ENCODE measurements at places on chromosomes 5 and 9.

DNA sequence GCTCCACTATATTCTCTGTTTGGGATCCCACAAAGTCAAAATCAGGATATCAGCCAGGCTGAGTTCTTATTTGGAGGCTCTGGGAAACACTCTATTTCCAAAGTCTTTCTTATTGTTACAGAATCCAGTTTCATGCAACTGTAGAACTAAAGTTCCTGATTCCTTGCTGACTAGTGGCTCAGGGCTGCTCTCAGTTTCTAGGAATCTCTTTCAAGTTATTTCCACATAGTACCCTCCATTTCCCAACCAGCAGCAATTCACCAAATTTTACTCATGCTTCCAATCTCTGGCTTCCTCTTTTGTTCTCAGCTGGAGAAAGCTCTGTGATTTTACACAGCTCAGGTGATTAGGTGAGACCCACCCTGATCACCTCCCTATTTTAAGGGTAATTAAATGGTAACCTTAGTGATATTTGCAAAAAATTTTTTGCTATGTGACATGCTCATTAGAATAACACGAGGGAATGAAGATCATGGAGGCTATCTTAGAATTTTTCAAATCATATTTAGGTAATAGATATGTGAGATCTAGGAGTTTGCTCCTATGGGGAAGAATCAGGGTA, 794.9 kb upstream of the ARRDC3 start:
- DNase-seq, result no peak

GRCh38 chr5:170067152-170067551, 38.5 kb upstream of the FOXI1 start:
- no peak for DNase-seq

GRCh38 chr5:149492781-149493180, 58.5 kb downstream of the CSNK1A1 start:
- no peak for DNase-seq

GRCh38 chr9:17294822-17295624, 160.2 kb downstream of the CNTLN start:
- no peak for DNase-seq

- no peak for DNase-seq
Measured at GRCh38 chr9:129999141-129999510, 43.9 kb downstream of the FNBP1 start.

DNA sequence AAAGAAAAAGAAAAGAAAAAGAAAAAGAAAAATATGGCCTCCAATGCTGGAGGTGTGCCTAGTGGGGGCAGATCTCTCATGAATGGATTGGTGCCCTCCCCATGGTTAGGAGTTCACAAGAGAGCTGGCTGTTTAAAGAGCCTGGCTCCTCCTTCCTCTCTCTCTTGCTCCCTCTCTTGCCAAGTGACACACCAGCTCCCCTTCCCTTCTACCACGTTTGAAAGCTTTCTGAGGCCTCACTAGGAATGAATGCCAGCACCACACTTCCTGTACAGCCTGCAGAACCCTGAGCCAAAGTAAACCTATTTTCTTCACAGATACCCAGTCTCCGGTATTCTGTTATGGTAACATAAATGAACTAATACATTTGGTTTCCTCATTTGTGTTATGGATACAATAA, 14.4 kb upstream of the GALNT10 start:
- no peak for DNase-seq

GRCh38 chr5:127295454-127295853, 4.9 kb downstream of the MEGF10 start:
- DNase-seq, result no peak

DNA sequence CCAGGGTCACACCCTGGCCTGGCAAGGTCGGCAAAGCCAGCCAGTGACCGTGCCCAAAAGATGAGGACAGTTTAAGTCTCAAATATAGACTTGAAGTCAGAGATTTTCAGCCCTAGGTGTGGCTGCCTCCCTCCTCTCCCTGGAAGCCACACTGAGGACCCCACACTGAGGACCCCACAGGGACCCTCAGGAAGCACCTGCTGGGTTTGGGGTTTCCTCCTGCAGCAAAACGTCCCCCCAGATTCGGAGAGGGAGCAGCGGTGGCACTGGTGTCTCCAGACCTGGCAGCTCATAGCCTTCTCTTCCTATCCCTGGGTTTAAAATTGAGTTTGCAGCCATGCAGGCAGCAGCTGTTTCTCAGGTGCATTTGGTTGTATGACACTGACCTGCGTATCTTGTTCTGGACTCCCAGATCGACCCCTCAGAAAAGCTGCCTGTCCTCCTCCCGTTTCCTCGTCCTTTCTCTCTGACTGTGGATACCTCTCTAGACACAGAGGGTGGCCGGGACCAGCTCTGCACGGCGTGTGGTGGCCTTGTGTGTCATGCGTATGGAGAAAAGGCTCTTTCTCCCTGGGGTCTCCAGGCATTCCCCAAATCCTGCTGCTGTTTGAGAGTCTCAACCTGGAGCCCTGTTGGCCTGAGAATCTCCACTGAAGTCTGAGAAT, 36.6 kb downstream of the MRPL36 start:
- DNase-seq, result no peak

DNA sequence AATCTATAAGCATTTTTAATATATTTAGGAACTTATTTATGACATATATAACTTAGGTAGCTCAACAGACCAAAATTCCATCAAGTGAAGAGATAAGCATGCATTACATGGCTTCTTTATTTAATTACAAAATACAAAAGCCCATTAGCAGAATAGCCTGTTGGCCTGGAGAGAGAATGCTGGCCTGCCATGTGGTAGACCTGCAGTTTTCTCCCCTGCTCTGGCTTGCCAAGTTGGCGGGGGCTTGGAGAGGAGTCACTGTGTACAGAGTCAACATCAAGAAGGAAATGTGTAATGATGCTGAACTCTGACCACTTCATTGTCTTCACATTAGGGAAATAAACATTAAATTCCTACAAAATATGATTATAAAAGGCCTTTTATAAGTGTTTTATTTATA, 69.8 kb upstream of the CNTLN start:
- no peak for DNase-seq

DNA sequence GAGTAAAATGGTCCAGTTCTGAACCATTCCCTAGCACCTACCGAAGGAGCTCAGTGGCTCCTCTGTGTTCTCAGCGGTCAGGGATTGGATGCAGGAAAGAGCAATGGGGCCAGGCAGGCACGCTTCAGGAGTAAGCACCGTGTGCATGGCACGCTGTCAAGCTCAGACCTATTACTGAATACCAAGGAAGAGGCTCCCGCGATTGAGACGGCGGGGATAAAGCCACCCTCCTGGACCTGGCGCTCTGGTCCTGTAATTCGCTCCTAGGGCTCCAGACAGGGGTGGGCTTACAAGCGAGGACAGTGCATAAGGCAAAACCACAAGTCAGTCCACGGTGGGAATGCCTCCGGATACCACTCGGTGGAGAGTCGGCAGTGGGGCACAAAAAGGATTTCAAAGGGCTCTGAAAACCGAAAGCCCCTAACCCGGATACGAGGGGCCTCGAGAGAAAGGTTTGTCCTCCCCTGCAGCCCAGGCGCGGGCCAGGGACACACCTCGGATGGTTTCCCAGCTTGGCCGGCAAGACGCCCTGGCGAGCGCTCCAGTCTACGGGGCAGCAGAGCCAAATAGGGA, 988 bp downstream of the OXCT1 start:
- DNase-seq, result no peak

DNA sequence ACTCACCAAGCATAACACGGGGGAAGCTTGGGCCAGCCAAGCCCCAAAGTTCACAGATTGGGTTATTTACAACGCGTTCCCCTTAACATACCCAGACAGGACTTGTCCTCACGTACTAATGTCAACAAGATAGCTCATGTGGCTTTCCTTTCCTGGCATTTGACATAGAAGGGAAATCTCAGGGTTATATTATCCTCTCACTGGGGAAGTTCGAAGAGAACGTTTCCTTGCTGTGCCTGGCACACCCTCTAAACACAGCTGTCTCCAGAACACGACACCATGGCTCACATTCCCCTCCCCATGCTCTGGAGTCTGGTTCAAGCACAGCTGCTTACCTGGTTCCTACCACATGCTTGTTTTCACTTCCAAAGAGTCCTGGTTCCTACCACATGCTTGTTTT, 46.8 kb upstream of the OTULINL start:
- no peak for DNase-seq

DNA sequence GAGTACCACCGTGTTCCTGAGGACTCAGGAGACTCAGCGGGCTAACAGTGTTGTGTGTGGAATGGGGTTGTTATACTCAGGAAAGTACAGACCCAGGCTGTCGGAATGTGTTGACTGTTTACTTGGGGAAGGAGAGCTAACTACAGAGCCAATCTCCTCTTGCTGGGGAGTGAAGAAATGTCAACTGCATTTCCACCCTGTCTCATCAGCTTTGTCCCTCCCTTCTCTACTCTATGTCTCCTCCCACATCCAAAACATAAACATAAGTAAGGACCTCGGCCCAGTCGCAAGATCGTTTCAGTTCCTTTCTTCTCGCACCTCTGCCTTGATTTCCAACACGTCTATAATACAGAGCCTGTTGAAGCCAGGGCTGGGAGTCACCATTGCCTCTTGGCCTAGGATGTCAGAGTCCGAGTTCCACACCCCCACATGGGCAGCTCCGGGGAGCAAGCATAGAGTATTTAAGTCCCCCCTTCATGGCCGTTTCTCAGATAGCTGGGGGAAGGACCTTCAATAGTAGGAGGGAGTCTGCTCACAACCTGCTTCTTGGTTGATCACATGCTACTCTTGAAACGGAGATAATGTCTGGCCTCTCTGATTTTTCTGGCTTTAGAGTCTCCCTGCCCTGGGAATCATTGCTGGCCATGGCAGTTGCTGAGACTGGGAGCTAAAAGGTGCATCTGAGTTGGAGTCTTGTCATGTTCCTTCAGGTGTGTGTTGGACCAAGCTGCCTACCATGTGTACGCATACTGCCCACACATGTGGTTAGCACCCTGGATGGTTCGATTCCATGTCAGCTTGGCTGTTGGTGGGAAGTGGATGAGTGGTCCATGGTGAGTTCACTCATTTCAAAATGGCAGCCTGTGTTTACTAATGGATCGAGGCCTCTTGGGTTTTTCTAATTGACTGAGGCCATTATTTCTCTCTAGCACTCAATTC, 147.3 kb downstream of the MTX3 start:
- DNase-seq, result no peak

GRCh38 chr5:171201310-171201709, 107.7 kb upstream of the TLX3 start:
- no peak for DNase-seq

DNA sequence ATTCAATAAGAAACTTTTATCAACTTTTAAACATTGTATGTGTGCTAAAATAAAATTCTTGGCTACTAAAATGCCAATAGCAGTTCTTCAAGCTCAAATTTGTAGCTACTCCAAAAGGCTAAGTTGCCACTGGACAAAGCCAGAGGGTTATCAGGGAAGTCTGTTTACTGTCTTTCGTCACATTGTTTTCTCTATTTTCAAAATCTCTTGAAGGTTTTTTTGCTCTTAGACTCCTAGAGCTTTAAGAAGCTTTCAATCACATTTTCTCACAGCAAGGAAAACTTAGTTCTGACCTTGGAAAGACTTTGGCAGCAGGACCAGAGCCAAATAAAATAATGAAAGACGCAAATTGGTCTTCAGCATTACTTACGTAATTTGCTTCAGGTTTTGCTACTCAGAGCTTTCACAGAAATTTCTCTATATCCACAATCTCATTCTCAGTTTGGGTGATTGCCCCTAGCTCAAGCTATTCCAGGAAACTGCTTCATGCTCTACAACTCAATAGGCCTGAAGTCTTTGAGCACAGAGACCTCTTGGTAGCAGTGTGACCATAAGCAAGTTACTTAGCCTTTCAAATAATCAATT, 257.7 kb downstream of the GABRG2 start:
- no peak for DNase-seq

- DNase-seq, result no peak
Measured at GRCh38 chr9:74333384-74334032, 163.6 kb upstream of the RORB start.

DNA sequence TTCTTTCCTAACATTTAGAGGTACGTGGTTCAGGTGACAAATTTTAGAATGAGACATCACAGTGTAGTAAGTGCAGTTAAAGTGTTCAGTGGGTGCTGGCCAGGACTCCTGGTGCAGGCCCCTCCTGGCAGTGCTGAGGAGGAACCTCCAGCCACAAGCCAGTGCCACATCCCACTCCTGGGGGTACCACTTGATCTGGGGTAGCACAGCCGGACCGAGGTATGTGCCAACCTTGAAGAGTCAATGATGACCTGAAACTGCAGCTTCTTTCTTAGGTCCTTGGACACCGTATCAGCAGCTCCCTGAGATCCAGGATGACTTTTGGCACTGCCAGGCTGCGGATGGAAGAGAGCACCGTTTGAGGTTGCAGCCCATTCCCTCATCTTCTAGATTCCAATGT, 310.4 kb upstream of the IRX4 start:
- DNase-seq, result no peak

DNA sequence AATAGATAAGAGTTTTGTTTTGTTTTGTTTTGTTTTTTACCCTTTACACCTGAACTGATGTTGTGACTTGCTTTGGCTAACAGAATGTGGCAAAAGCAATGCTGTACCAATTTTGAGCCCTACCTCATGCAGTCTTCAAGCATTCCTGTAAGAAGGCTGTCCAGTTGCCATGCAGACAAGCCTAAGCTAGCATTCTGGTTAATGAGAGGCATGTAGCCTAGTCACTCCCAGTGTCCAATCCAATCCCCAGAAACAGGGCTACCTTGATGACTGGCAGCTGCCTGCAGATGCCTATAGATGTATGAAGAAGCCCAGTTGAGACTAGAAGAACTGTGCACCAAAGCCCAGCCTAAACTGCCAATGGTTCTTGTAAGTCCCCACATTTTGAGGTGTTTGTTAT, 9.4 kb upstream of the EFNA5 start:
- no peak for DNase-seq

GRCh38 chr5:8884029-8884428, 661.8 kb downstream of the SEMA5A start:
- DNase-seq, result no peak

GRCh38 chr5:160327818-160328217, 15.5 kb upstream of the CCNJL start:
- DNase-seq, result no peak

GRCh38 chr9:3597792-3598191, 72.0 kb upstream of the RFX3 start:
- no peak for DNase-seq

- DNase-seq, result no peak
Measured at GRCh38 chr5:171221916-171222315, 87.1 kb upstream of the TLX3 start.

DNA sequence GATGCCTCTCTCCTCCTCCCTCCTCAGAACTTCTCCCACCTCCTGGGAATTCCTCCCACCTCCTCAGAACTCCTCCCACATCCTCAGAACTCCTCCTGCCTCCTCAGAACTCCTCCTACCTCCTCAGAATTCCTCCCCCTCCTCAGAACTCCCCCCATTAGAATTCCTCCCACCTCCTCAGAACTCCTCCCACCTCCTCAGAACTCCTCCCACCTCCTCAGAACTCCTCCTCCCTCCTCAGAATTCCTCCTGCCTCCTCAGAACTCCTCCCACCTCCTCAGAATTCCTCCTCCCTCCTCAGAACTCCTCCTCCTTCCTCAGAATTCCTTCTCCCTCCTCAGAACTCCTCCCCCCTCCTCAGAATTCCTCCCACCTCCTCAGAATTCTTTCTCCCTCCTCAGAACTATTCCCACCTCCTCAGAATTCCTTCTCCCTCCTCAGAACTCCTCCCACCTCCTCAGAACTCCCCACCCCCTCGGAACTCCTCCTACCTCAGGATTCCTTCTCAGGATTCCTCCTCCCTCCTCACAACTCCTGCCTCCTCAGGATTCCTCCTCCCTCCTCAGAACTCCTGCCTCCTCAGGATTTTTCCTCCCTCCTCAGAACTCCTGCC, 23.9 kb downstream of the SLC46A2 start:
- no peak for DNase-seq

Measured in retina (tissue), 1 donor.